ENCODE measurements at places on chromosomes 7 and 10. TPM values are rescaled to one million over a fixed set of nuclear protein-coding genes. Genes with fewer than 3 reads are reported as not detected.

Gene DNAJC30
- total RNA-seq = 10.5 TPM

Gene ZPBP
- total RNA-seq = not detected

Gene FEZF1
- total RNA-seq = not detected

GRCh38 chr7:107104801-107105200 lies 60.3 kb downstream of the PRKAR2B start:
- no peak for DNase-seq

Gene AOAH
- 29.2 TPM for total RNA-seq

Gene PDE1C
- 15.5 TPM for total RNA-seq
